Kidney capillary endothelial cell (primary cell): ENCODE measurements at places on chromosomes 2 and 18.
A peak's percentile ranks its signal among the peaks of the same experiment; 100 is the strongest.

DNA sequence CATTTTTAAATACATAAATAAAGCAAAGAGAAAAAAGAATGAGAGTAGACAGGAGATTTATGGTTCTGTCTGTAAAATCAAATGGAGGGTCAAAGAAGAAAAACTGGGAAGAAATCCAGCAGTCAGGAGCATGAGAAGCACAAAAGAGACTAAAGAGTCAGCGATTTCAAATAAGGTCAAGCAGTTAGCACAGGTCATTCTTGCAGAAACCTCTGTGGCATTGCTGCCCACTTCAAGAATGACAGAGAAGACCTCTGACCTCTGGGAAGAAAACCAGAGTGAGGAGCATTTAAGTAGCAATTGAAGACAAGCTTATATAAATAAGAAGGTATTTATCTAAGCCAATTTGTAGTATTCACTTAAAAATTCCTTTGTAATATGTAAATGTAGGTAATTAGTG, 172.0 kb upstream of the SPOPL start:
- DNase-seq = no peak

GRCh38 chr2:208000701-208001395, 24.5 kb downstream of the PLEKHM3 start:
- no peak for DNase-seq

- peak; percentile 75 for DNase-seq
Observed at GRCh38 chr18:45775241-45775676, 50.2 kb upstream of the SIGLEC15 start.

DNA sequence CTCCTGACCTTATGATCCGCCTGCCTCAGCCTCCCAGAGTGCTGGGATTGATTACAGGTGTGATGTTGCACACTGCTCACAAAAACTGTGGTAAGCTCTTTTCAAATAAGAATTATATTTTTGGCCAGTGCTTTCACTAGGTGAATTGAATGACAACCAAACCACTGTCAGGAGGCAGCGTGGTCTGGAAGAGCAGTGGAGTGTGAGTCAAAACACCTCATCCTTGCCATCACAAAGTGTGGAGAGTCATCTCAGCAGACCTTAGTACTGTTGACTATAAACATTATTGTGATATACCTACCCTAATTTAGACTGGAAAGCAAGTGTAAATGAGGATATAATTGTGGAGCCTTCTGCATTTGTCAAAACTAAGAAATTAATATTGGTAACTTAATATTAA, 61.3 kb downstream of the UBE2E3 start:
- no peak for DNase-seq

GRCh38 chr2:16135196-16135912, 195.0 kb downstream of the MYCN start:
- DNase-seq = no peak
